ENCODE measurements at places on chromosomes 5 and 9.

- no peak for DNase-seq
Observed at GRCh38 chr5:163473635-163474243, 13.3 kb downstream of the HMMR start.

DNA sequence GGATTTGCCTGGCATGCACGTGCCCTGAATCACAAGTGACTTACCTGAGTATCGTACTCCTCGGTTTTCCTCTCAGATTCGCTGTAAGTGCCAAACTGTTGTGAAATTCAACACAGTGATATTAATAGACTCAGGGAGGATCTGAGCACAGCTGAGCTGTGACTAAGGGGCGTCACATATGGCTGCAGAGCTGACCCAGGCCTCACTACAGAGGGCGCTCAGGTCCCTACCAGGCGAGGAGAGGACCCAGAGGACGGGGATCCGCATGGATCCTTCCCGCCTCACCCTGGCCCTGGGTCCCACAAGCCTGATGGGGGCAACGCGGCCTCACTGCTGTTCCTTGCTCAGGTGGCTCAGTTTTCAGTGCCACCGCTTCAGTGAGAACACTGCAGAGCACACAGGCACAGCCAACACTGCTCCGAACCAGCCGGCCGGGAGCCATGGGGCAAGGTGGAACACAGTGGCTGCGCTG, 20.1 kb downstream of the CLPTM1L start:
- no peak for DNase-seq

GRCh38 chr5:21642312-21642711, 1210.8 kb downstream of the CDH12 start:
- DNase-seq: no peak

DNA sequence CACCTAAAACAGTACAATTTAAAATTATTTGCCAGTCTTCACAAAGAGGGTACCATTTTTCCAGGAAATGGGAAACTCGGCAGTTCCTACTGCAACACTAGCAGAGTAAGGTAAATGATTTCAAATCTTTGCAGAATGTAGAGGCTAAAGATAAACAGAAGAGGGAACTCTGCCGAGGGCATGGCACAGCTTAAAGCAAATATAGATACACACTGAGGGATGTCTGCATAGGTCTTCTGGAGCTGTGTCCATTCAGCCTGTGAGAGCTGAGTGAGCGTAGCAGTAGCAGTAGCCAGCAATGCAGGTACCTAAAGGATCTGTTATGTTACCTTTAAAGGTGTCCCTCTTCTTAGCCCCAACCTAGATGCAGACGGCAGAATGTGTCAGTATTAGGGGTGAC, 17.5 kb downstream of the CDKL3 start:
- DNase-seq: no peak

DNA sequence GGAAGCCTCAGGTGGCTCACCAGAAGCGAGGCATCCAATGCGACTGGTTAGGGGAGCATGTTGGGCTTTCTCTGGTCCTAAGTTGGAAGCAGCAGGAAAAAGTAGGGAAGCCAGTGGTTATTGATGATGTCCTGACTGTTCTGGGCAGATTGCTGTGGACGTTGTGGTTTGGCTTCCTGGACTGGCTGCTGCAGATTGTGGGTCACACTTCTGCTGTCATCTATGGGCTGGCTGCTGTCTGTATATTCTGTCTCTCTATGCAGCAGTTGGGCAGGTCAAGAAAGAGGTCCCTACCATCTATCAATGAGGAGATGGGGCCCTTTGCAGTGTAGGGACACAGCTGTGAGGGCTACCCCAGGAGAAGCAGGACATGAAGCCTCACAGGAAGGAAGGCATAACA, 13.5 kb upstream of the MARCHF6 start:
- no peak for DNase-seq

DNA sequence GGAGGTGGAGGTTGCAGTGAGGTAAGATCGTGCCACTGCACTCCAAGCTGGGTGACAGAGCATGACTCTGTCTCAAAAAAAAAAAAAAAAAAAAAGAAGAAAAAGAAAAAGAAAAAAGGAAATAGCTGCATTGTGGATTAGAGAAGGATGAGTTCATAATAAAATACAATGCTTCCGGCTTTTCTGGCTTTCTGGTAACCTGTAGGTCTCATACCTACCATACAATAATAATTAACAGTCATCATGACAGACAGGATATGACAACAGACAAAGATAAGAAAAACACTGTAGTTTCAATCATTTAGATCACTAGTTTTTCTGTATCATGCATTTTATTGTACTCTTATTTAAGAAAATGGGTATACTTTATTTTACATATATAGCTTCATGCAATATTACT, 40.7 kb upstream of the TRPM3 start:
- DNase-seq: no peak

- DNase-seq: no peak
Observed at GRCh38 chr9:131728546-131728910, 11.3 kb downstream of the RAPGEF1 start.

DNA sequence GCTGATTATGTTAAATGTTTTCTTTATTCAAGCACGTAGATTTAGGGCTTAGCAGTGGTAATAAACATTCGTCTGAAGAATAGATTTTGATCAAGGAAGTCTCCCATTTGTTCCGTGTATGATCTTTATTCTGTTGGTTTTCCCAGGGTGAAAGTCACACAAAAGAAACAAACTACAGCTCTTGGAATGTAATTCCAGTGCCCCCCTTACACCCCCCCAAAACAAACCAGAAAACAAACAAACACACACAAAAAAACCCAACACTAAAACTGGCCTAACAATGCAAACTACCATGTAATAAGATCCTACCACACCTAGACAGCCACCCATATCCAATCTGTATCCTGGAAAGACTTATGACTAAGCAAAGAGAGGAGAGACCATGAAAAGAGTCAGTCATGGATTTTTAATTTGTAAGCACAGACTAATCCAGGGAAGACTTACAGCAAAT, 196.2 kb upstream of the ELL2 start:
- no peak for DNase-seq

- no peak for DNase-seq
Observed at GRCh38 chr5:89991592-89991991, 418.0 kb downstream of the CETN3 start.

GRCh38 chr5:1083823-1084605, 27.8 kb downstream of the SLC12A7 start:
- DNase-seq: no peak

DNA sequence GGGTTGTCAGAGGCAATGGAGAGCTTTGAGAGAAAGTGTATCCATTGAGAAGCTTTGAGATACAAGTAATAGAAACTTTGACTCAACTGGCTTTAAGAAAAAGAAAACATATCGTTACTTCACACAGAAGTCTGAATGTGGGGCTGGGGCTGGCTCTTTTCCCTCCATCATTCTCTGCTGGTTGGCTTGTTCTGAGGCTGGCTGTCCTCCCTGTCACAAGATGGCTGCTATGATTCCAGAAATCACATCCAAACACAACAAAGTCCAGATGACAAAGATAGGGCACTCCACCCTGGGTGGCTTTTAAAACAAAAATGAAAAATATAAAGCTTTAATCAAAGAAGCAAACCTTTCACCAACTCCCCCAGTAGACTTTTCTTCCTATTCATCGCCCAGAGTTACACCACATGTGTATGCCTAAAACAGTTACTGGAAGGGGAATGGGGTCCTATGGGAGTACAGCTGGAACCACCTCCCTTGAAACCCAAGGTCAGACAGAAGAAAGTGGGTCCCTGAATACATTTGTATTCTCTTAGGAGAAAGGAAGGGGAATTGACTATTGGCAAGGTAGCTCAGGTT, 284.3 kb downstream of the GAS1 start:
- DNase-seq: no peak

- DNase-seq: no peak
Observed at GRCh38 chr5:16311666-16312065, 132.1 kb upstream of the MARCHF11 start.

DNA sequence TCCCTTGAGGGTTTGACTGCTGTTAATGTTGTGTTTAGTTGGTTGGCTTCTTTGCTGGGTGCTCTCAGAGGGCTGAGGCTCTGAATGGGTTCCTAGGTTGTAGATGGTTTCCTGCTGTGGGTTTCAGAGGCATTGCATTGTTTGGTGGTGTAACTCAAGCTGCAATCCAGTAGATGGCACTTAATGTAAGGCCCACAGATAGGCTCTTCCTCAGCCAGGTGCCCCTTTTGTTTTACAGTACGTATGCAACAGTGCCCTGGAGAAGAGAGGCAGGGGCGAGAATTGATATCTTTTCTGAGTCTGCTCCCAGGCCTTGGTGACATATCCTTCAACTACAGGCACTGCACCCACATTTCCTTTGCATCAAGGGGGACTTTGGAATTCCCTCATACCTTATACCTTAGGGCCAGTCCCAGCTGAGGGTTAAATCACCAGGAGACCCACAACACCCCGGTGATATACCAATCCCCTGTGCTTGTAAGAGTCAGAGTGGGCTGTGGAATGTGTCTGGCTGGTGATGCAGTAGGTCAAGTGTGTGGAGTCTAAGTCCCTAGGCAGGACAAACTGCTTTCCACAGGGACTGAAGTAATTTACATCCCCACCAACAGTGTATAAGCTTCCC, 7.0 kb upstream of the UGT3A2 start:
- DNase-seq: no peak

GRCh38 chr9:83196946-83197345, 134.0 kb upstream of the RASEF start:
- no peak for DNase-seq

DNA sequence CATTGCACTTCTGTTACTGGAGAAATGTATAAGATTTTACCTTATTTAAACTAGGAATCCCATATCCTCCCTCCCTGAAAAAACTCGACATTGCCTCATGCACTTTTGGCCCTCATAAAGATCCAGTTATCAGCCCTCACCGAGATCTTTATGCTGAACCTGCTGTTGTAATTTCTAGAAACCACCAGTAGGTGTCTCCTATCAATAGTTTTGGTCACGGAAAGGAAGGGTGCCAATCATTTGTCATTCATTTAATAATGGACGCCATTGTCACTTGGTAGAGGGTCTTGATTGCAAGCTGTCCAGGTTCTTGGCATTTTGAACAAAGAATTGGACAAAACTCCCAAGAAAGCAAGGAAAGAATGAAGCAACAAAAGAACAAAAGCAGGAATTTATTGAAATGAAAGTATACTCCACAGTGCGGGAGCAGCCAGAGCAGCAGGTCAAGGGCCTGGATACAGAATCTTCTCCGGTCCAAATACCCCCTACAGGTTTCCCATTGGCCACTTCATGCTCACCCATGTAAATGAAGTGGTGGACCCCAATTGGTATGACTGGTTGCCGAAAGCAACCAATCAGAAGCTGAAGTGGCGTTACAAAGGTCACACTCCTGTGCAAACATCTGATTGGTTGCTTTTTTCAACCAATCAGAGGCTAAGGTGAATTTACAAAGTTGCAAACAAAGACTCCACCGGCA, 524.3 kb downstream of the PSAT1 start:
- DNase-seq: no peak

DNA sequence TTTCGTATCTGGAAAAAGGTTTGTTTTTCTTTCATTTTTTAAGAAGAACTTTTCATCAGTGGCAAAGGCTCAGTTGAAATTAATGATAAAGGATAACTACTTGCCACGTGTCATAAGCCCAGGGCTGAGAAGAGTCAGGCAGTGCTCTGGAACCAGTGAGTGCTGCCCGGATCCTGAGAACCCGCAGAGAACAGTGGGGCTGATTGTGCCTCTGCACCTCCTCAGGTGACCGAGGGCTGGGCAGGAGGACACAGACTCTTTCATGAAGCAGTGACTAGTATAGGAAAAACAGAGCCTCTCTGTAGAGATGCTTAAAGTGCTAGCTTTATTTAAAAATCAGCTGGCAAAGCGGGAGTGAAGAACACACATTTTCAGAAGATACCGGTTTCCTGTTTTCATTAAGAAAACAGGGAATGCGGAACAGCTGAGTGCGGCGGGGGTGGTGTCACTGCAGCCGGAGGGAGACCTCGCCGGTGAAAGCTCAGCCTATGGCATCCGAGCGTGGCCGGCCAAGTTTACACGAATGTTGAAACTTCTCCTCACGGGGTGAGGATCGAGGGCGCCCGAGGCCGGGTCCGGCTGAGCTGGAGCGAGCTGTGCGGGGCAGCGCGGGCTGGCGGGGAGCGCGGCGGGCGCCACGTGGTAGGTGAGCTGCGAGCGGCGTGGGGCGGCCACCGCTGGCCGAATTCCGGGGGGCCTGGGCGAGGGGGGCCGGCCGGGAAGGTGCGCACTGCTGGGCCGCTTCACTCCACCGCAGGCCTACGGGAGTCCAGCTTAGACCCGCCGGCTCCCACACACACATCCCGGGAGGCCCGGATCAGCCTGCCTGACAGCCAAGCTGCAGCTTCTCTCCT, 134.7 kb upstream of the DMRT1 start:
- peak; percentile 31 for DNase-seq

DNA sequence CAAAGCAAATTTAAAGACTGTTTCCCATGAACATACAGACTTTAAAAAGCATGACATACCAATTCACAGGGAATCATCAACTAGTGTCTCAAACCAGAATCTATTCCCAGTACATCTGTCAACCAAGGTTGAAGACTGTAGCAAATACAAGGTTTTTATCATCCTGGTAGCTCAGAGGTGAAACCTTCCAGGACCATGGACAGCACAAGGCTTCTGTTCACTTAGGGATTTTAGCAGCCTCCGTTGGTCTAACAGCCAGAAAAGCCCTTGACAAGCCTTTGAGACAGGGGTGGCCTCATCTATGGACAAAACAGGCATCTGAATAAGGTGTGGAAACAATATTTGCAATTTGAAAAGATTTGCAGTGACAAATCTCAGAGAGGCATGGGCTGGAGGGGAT, 119.0 kb downstream of the TRIM32 start:
- no peak for DNase-seq

DNA sequence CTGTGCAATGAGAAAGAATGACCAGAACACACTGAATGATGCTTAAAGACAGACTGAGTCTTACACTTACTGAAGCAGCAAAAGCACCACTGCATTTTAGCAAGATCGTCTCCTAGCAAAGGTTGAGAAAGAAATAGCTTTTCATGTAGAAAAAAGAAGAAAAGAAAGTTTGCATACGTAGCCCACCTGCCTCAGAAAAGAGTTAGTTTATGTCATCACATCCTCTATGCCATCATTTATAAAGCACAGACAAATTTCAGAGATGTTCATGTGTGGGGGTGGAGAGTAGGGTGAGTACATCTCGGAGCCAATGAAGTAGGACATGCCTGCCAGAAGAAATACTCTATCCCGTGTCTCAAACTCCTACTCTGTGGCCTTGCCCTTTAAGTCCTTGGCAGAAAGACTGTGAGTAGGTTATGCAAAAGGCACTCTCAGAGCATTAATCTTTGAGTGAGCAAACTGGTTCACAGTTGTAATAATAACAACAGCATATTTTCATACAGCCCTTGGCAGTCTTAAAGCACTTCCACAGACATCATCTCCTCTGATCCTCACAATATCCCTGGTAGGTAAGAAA, 22.4 kb downstream of the NRG2 start:
- no peak for DNase-seq

DNA sequence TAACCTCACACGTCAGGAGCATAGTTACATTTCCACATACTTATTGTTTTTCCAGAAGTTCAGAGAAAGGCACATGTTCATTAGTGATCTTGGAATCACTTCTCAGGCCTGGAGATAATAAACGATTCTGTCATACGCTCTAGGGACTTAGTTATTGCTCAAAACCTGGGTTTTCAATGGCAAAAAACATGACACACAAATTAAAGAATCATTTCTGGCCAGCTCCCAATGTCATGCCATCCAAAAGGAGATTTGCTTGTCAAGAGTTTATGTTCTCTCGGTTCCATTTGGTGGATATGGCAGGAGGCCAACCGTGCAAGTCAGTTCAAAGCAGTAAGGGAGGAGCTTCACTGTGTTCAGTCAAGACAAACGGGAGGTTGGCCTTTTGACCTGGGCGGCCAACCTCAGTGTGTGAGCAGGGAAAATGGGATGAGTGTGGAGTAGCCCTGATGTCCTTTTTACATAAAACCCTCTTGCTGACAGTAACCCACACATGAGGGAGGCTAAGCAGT, 123.4 kb downstream of the NXNL2 start:
- no peak for DNase-seq

- DNase-seq: no peak
Observed at GRCh38 chr9:12085399-12085798, 607.8 kb upstream of the TYRP1 start.

Measured in stimulated activated CD4-positive, alpha-beta T cell treated with anti-CD3 and anti-CD28 coated beads, Interleukin-4, amount 100 ng/mL, for 1 hour (primary cell).